ENCODE measurements at places on chromosomes 2 and 18.
A peak's percentile ranks its signal among the peaks of the same experiment; 100 is the strongest.

DNA sequence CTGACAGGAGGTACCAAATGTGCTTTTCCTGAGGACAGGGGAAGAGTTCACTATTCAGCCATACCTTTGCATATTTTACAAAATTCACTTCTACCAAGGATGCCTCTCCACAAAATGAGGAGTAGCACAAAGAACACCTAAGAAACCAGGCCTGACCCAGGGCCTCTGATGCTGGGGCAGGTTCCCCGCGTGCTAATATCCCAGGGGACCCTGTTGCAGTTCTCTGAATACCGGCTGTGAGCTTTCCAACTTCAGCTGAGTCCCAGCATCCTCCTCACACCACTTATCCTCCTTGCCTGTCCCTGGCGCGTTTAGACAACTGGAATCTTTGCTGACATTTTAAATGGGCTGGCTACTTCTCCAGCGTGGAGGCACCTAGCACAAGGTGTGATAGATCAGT lies 142.3 kb downstream of the BCL2 start:
- no peak overlapping the region for H3K4me3 ChIP-seq
- no peak for DNase-seq
- H3K27me3 ChIP-seq = peaks cover 13% of the 10 kb centered on the region
- H3K36me3 ChIP-seq = no peaks in the 10 kb centered on the region

DNA sequence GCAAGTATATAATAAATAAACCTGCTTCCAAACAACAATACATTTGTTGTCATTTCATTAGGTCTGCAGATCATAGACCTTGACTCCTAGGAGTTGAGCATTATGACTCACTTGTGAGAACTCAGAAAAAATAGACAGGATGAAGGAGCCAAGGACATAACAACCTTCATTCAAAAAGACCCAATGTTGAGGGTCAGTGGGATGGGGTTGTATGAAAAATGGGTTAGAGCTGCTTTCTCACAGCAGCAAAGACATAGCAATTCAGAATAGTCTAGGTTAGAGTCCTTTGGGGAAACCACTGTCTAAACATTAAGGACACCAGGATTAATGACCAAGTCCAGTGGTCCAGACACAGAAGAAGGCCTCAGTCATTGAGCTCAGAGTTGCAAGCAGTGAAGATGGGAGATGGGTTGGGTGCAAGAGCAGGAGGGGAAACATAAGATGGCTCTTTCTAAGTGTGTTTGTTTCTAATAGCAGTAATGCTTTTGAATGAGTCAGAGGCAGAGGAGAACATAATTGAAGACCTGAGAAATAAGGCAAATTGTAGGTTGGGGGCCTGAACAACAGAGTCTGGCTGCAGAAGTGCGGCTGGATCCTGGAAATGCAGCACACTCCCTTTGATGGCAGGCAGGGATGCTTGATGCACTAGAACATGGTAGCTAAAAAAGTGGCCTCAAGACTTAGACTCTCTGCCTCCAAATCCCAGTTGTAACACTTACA lies 3.7 kb upstream of the SERPINB10 start:
- H3K27me3 ChIP-seq = no peaks in the 10 kb centered on the region
- H3K27ac ChIP-seq = no peak overlapping the region
- no peaks in the 10 kb centered on the region for H3K4me1 ChIP-seq

DNA sequence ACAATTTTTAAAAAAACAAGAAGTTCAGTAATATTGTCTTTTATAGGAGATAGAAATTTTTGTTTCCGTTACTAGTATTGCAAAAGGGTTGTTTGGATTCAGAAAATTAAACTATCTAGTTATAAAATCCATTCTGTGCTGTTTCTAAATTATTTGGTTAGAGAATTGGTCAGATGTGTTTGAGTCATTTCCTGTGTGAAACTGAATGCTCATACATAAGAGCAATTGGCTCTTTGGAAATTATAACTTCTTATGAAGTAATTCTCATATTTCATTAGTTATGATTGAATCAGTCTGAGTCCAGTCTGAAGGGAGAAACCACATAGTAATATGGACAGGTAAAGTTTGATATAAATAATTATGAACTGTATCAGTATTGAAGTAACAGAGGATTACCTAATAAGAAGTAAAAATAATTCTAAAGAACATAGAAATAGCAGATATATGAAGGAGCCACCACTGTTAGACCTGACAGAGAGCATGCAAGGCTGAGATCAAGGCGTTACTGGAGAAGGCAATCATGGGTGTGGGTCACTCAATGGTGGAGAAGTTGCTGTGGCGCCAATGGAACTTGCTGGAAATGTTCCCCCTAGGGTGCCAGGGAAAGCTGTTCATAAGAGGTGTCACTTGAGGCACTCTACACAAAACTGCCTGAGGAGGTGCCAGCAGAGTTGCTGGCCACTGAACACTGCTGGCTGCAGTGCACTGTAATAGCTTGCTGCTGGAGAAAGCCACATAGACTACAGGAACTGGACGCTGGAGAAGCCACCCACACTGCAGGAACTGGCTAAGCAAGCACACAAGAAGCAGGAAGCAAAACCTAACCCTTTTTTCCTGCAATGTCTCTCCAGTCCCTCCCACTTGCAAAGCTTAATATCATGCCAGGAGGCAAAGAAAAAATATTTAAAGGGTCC lies 18.0 kb upstream of the FAP start:
- no peaks in the 10 kb centered on the region for H3K27me3 ChIP-seq
- H3K27ac ChIP-seq = peak overlapping the region; percentile 74
- peak; percentile 78 for DNase-seq
- peak overlapping the region; percentile 19 for H3K4me3 ChIP-seq
- H3K36me3 ChIP-seq = no peaks in the 10 kb centered on the region

- no peak overlapping the region for H3K4me3 ChIP-seq
- no peaks in the 10 kb centered on the region for H3K27me3 ChIP-seq
- H3K4me1 ChIP-seq = no peaks in the 10 kb centered on the region
- H3K36me3 ChIP-seq = no peaks in the 10 kb centered on the region
- no peak overlapping the region for H3K27ac ChIP-seq
Measured at GRCh38 chr2:164887434-164888144, 46.0 kb upstream of the COBLL1 start.
